Dermis blood vessel endothelial cell (primary cell): ENCODE measurements at places on chromosomes 5 and 9. TPM values are rescaled to one million over a fixed set of nuclear protein-coding genes. Genes with fewer than 3 reads are reported as not detected.

FBN2 gene
- total RNA-seq: 0.79 and 14.0 TPM in 2 replicates

C5orf58 gene
- total RNA-seq: not detected in 2 replicates

CAVIN4 gene
- 1.7 and 2.3 TPM in 2 replicates for total RNA-seq

GLRA1 gene
- not detected in 2 replicates for total RNA-seq

EXOSC3 gene
- total RNA-seq: 28.7 and 29.4 TPM in 2 replicates

TLR4 gene
- total RNA-seq: 117 and 184 TPM in 2 replicates

NNT gene
- total RNA-seq: 84.6 and 126 TPM in 2 replicates

TSPAN17 gene
- 51.2 and 53.6 TPM in 2 replicates for total RNA-seq
